ENCODE measurements at places on chromosomes 5 and 9.

GRCh38 chr9:70257991-70258691 lies 637 bp upstream of the SMC5 start:
- peak; percentile 52 for DNase-seq

DNA sequence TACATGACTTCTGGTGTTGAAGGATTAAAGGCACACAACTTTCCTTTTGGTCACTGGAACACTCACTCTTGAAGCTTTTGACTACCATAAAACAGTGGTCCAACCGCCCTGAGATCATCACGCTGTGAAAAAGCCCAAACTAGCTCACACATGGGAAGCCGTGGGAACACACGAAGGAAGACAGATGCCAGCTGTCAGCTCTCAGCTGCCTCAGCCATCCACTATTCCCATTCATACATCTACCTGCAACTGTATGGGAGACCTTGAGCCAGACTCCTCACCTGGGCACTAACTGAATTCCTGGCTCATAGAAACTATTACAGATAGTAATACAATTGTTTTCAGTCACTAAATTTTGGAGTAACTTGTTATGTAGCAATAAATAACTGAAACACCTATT lies 246.1 kb downstream of the MSX2 start:
- no peak for DNase-seq

DNA sequence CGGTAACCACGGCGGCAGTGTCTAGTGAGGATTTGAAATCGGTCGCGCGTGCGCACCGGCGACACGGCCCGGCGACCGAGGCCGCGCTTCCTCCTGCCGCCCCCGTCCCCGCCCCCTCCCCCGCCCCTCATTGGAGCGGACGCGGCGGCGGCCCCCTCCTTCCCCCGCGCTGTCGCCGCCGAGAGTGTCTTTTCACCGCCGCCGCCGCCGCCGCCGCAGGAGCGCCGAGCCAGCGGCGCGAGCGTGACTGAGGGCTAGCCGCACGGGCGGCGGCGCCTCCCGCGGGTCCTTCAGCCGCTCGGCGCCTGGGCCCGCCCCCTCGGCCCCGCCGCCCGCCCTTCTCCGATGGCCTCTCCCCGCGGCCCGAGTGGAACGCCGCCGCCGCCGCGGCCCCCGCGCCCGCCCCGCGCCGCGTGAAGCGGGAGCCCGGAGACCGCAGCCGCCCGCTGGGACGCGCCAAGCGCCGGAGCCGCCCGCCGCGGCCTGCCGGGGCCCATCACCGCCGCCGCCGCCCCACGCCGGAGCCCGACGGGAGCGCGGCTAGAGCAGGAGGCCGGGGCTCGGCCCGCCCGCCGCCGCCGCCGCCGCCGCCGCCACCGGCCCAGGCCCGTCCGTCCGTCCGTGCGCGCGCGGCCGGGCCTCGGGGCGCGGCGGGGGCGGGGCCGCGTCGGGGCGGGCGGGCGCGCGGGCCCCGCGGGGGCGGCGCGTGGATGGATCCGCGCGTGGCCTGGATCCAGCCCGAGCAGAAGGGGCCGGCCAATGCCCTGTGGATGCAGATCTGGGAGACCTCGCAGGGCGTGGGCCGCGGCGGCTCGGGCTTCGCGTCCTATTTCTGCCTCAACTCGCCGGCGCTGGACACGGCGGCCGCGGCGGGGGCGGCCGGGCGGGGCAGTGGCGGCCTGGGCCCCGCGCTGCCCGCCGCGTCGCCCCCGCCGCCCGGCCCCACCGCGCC lies at the start of gene TENT4A:
TENT4A (plus strand) TSS at position 159 of the 952 bp plus-strand sequence; CDS start at position 711, 552 bp downstream.
- DNase-seq = no peak

DNA sequence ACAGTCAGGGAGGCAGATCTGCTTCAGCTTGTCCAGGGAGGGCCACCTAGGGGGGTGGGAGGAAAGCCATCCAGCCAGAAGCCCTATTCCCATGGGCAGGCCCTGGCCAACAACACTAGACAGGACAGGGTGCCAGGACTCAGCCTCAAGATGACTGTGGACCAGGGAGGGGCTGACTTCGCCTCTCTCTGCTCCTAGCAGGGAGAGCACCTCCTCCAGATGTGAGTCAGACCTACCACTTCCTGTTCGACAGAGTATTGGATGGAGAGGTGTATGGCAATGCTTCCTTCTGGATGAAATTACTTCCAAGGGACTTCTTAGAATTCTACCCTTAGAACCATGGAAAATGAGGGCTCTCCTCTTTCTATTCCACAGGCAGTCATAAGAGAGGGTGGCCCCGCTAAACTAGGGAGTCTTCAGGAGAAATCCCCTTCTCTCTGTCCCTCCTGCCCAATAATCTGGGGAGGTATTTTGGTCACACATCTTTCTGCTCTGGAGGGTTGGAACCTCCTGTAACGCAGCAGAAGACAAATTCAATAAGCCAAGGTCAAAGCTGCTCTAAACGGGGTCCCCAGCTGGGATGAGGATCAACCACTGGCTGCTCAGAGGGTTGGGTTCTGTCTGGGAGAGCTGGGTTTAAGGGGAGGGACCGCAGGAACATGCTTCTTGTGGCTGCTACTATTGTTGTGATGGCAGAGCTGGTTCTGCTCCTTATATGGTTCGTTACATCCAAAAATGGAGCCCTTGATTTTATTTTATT lies 23.2 kb upstream of the RCL1 start:
- no peak for DNase-seq

- peak; percentile 64 for DNase-seq
Observed at GRCh38 chr9:85420750-85421149, 321.0 kb downstream of the AGTPBP1 start.

- DNase-seq = no peak
Observed at GRCh38 chr9:83656952-83657351, 34.0 kb downstream of the IDNK start.

DNA sequence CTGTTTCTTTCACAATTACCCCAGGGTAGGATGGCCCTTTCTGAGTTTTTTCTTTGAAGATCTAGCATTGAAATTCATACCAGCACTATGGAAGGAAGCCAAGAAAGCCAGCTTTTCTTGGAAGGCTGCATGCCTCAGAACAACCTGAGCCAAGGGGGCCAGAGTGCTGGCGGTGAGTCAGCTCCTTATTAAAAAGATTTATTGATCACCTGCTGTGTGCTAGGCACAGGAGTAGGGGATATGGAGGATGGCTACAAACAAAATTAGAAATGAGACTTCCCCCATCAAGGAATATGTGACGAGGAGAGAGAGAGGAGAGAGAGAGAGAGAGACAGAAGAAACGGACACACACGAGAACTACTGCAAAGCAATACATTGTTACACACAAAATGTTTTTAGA lies 184.6 kb upstream of the PUM3 start:
- DNase-seq = no peak

GRCh38 chr5:107621089-107621488 lies 49.6 kb downstream of the EFNA5 start:
- DNase-seq = no peak

- DNase-seq = no peak
Observed at GRCh38 chr5:123659011-123659410, 147.0 kb downstream of the CSNK1G3 start.

GRCh38 chr5:73295447-73295846 lies 122.5 kb downstream of the TMEM174 start:
- DNase-seq = no peak

- peak; percentile 7 for DNase-seq
Observed at GRCh38 chr5:57635146-57635777, 152.7 kb upstream of the ACTBL2 start.

- DNase-seq = no peak
Observed at GRCh38 chr5:40308867-40309266, 370.8 kb upstream of the PTGER4 start.

GRCh38 chr5:158538506-158539074 lies 561.1 kb downstream of the EBF1 start:
- DNase-seq = peak; percentile 12

GRCh38 chr9:104982543-104982942 lies 54.6 kb upstream of the ABCA1 start:
- DNase-seq = no peak

DNA sequence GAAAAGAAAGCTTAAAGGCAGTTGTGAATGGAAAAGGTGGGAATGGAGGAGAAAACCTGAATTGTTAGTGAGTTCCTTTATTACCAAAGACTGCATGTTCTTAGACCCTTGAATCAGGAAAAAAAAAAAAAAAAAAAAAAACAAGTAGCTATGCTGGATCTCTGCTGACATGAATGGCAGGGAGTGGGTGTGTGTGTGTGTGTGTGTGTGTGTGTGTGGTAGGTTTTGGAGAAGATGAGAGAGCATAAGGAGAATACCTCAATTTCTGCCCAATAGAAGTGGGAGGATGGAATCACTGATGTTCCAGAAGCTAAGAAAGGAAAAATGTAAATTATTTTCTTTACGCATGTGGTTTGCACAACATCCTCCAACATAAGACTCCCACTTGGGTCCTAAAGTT lies 25.5 kb upstream of the NR4A3 start:
- DNase-seq = no peak

GRCh38 chr9:110029956-110030480 lies 177.9 kb downstream of the C9orf152 start:
- no peak for DNase-seq

DNA sequence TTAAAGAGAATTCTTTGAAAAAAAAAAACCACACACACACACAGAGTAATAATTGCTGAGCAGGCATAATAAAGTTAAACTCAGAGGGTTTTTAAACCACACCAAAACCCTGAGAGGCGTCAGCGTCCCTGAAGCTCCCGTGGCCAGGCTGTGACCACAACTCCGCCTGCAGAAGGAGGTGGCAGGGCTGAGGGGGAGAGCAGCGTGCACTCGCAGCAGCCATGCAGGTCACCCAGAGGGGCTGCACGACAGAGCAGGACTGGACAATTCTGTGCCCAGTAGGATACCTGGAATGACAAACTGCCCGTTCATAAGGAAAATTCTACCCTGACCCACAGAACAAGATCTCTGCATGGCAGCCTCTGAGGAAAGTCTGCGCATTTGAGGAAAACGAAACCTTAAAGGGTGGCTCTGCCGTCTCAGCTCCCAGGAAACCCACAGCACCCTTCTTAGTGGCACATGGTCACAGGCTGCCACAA lies 44.0 kb downstream of the ROR2 start:
- DNase-seq = no peak

DNA sequence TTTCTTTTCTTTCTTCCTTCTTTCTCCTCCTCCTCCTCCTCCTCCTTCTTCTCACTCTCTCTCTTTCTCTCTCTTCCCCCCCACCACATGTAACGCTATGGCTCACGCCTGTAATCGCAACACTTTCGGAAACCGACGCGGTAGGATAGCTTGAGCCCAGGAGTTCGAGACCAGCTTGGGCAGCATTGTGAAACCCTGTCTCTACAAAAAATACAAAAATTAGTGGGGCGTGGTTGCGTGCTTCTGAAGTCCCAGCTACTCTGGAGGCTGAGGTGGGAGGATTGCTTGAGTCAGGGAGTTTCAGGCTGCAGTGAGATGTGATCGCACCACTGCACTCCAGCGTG lies 736 bp upstream of the GLDC start:
- no peak for DNase-seq

- no peak for DNase-seq
Observed at GRCh38 chr5:82821846-82822633, 255.2 kb downstream of the TMEM167A start.

DNA sequence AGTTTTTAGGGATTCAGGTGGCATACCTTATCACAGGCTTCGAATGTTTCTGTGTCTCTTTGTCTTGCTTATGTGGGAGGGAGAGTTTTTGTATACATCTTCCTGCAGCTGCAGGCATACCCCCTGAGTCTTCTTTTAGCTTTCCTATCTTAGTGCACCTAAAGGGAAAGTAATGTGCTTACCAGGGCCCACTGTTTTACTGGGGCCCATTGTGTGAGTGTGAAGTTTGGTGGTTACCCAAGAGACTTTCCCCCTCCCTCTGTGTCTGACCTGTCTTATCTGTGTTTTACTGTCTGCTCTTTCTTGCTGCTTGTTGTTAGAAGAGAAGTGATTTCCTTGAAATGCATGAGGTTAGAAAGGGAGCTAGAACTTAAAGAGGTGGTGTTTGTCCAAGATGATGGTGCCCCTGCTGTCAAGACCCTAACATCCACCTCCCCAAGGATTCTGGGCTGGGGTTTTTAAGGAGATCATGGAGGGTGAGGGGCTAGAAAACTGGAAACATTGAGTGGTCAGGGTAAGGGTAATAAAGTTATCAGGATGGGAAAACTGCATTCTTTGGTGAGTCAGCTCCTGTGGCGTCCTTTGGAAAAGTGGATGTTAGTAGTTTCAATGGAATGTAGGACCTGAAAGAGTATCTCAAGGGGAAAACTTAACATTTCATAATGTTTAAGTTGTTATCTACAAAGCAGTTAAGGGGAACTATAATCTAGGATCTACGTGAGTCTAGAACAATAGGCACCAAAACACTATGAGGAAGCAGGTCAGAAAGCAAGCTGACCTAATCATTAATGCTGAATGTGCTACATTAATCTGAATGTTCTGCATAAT lies 583.5 kb upstream of the TUSC1 start:
- no peak for DNase-seq

DNA sequence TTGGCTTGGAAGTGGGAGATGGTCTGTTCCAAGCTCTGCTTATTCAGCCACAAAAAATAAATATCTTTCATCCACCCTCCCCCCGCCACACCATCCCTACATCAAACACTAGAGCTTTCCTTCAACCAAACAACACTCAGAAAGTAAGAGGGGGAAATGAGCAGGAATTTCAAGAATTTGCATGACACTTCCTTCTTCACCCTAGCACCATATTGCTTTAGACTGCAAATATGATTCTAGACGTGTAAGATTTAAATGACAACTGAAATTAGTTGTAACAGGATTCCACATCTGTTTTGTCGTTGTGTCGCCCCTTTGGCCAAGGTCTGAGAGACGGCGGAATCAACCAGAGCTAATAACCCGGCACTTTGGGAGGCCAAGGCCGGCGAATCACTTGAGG lies 88.5 kb downstream of the NDFIP1 start:
- DNase-seq = no peak

DNA sequence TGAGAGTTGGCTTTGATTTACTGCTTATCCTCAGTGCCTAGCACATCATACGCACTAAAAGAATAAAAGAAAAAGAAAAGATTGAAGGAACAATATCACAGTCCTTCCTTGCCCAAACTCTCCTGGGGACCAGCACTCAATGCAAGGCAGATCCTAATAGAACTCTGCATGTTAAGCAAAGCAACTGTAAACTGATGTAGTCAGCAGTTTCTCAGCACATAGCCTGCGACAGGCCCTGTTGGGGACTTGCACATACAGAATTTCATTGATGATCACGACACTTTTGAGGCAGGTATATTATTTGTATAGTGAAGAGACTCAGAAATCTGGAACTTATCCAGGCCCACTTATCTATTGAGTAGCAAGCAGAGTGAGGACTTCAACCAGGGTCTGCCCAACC lies 15.4 kb downstream of the NIPAL4 start:
- DNase-seq = no peak

GRCh38 chr5:56580864-56581263 lies 234.5 kb upstream of the MAP3K1 start:
- no peak for DNase-seq

GRCh38 chr9:114911167-114911821 lies 19.1 kb downstream of the TNFSF8 start:
- DNase-seq = peak; percentile 16
